ENCODE measurements at places on chromosomes 5 and 9.
A peak's percentile ranks its signal among the peaks of the same experiment; 100 is the strongest.

GRCh38 chr9:19411316-19411715 is 2.5 kb downstream of the ACER2 start:
- no peak for DNase-seq

DNA sequence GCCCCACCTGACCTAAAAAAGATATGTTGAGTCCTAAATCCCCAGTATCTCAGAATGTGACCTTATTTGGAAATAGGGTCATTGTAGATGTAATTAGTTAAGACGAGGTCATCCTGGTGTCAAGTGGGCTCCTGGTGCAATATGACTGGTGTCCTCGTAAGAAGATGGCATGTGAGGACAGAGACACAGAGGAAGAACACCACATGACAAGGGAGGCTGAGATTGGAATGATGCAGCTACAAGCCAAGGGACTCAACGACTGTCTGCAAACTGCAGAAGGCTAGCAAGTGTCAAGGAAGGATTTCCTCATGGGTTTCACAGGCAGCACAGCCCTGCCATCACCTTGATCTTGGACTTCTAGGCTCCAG is 100.4 kb upstream of the DAP start:
- DNase-seq, result no peak

- DNase-seq, result no peak
Measured at GRCh38 chr5:175133185-175133584, 310.8 kb downstream of the DRD1 start.

- DNase-seq, result no peak
Measured at GRCh38 chr5:60835554-60835953, 8.5 kb downstream of the ELOVL7 start.

GRCh38 chr5:30891660-30892059 is 301.8 kb upstream of the CDH6 start:
- DNase-seq, result no peak

- DNase-seq, result no peak
Measured at GRCh38 chr5:107099506-107099905, 571.2 kb downstream of the EFNA5 start.

GRCh38 chr5:165448753-165449152 is 1943.3 kb downstream of the MAT2B start:
- no peak for DNase-seq

GRCh38 chr9:73916016-73916673 is 581.0 kb upstream of the RORB start:
- DNase-seq, result peak; percentile 2

- DNase-seq, result no peak
Measured at GRCh38 chr9:33939924-33940874, 108.5 kb downstream of the UBAP2 start.

DNA sequence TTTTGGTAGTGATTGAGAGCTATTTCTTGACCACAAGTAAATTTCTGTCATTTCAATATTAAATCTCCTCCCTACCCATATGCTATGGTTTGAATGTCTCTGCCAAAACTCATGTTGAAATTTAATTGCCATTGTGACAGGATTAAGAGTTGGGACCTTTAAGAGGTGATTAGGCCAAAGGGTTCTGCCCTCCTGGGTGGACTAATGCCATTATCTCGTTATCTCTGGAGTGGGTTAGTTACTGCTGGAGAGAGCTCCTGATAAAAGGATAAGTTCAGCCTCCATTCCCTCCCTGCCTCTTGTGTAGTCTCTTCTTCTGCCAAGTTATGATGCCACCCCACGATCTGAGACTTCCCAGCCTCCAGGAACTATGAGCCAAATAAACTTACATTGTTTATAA is 3.6 kb upstream of the DRD1 start:
- DNase-seq, result no peak

- no peak for DNase-seq
Measured at GRCh38 chr5:132438917-132439316, 51.7 kb downstream of the IRF1 start.

DNA sequence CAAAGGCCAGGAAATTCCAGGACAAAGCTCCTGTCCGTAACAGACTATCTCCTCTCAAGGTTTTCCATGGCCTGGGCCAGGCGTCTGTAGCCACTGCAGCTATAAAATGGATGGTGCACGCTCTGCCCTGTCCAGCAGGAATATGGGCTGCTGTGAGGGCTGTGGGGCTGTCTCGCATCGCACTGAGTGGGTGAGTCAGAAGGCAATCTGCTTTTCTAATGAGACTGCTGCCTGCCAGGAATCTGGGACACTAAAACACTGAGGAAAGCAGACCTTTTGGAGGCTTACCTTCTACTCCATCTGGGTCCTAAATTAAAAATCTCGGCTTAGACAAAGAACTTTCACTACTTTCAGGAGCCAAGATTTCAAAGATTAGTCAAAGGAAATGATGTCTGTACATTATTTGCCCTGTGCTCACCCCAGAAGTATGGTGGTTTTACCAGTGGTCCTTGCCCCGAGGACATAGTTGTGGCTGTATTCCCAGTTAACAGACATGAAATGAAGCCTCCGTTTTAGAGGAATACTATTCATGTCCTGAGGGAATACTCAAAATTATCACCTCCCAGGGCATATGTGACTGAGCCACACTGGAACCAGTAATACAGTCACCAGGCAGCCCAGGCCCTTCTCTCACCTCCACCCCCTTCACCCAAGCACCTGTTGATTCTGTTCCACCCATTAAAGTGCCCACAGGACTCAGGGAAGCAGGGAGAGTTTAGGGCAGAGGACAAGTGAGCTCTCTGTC is 56.4 kb downstream of the PFDN1 start:
- no peak for DNase-seq

DNA sequence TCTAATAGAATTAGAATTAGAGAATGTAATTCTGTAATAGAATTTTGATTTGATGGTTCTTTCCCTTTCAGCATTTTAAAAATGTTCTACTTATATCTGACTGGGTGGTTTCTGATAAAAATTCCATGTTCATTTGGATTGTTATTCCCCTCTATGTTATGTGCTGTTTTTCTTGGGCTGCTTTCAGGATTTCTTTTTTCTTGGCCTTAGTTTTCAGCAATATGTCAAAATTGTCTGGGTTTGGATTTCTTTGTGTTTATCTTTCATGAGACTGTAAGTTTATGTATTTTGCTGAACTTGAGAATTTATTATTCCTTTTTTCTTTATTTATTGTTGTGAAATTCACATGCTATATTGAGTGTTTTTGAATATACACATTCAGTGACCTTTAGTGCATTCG is 189.1 kb downstream of the RANBP17 start:
- no peak for DNase-seq

DNA sequence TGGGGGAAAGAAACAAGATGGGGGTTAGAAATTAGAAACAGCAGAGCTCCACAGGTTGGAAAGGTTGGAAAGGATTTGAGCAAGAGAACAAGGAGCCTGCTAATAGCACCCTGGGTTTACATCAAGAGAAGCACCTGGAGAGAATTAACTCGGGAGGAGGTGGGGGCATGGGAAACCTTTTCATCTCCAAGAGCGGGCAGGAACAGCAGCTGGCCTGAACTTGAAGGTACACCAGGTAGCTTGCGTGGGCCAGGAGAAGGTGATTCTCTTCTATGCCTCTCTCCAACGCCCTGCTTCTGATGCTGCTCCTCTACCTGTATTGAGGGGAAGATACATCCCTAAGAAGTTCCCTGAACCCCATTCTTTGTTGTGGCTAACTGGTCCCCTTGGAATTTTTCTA is 37.1 kb upstream of the GLRX start:
- DNase-seq, result no peak

GRCh38 chr9:83198371-83198770 is 135.4 kb upstream of the RASEF start:
- DNase-seq, result no peak

DNA sequence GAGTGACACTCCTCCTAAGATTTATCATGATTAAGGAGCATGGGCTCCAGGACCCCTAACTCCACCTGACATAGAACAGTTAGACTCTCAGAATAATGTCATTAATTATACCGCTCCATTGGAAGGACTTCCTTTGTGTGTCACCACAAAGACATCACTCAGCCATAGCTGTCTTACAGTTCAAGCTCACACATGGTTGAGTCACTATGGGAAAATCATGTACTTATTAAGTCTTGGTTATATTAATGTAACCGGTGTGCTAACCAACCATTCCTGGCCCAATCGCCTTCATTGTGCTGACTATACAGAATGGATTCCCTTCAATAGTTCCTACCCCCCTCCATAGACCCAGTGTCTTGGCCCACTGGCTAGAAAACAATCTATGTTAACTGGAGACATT is 10.9 kb upstream of the MCCC2 start:
- DNase-seq, result no peak

GRCh38 chr5:98941131-98941883 is 12.5 kb upstream of the CHD1 start:
- DNase-seq, result no peak

GRCh38 chr5:54703565-54704255 is 186.2 kb downstream of the SNX18 start:
- DNase-seq, result no peak

GRCh38 chr9:128099932-128100491 is 27.5 kb downstream of the PTGES2 start:
- DNase-seq, result no peak

GRCh38 chr5:141475625-141476131 is at the start of gene PCDHGC3:
TSS of gene PCDHGC3 (plus strand) at chr5:141475966. CDS start at chr5:141476117, 151 bp downstream.
- no peak for DNase-seq

- no peak for DNase-seq
Measured at GRCh38 chr9:9881692-9882091, 731.1 kb downstream of the PTPRD start.

DNA sequence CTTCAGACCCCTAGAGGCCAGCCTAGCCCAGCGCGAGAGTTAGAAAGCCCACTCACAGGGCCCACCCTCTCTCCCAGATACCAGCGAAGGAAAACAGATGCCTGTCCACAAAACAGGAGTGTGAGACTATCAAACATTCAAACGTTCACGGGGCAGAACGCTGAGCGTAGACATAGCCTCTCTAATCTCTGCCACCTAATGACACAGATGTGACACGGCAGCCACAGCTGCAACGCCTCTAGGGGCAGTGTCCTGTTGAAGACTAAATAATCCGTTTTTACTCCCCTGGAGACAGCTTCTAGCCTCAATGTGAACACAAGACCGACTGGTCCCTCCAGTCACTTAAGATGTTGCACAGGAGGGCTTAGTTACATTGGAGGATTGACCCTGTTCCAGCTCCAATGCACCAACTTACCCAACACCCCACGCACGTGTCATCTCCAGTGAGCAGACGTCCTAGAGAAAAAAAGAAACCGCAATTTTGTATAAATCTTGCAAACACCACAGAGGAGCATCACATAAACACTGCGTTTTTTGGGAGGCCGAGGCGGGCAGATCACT is 14.3 kb downstream of the DIPK1B start:
- DNase-seq, result peak; percentile 49

DNA sequence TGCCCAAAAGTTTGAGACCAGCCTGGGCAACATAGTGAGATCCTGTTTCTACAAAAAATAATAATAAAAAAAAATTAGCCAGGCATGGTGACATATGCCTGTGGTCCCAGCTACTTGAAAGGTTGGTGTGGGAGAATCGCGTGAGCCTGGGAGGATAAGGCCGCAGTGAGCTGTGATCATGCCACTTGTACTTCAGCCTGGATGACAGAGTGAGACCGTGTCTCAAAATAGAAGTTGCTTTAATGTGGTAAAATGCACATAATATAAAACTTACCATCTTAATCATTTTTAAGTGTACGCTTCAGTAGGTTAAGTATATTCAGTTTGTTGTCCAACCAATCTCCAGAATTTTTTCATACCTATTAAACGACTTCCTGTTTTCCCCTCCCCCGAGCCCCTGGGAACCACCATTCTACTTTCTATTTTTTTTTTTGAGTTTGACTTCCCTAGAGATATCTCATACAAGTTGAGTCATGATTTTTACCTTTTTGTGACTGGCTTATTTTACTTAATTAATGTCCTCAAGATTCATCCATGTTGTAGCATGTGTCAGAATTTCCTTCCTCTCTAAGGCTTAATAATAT is 120.1 kb upstream of the POC5 start:
- DNase-seq, result no peak

DNA sequence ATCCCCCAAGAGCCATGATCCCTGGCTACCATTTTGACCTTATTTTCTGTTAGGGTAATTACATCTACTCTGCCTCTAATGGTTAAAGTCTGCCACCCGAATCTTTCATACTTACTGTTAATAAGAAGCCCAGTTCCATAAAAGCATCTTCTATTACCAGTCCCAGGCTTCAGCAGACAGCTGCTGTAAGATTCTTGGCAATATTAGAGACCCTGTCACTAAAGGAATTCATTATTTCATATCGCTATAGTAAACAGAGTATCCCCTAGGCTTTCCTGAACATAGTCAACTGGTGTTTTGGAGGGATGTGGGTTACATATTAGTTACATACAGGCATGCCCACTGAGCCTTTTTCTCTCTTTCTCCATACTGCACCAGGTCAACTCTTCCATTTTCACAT is 608.7 kb upstream of the SEMA6A start:
- DNase-seq, result no peak

GRCh38 chr5:90142541-90142940 is 267.0 kb downstream of the CETN3 start:
- DNase-seq, result no peak

DNA sequence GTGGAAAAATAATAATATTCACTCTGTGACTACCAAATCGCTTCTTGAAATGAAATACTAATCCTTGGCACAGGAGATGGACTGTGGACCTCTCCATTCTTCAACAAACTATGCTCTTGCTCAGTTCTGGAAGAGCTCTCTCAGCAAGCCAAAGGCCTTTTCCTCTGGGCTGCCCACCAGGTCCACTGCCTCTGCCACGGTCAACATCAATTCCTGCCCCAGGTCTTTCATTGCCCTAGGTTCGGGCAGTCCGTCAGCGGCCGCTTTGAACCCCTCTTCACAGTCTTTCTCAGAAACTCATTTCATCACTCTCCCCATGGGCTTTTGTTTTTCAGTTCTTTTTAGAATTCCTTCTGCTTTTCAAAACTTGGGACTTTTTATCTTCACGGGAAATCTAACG is 64.9 kb downstream of the GNAQ start:
- no peak for DNase-seq

DNA sequence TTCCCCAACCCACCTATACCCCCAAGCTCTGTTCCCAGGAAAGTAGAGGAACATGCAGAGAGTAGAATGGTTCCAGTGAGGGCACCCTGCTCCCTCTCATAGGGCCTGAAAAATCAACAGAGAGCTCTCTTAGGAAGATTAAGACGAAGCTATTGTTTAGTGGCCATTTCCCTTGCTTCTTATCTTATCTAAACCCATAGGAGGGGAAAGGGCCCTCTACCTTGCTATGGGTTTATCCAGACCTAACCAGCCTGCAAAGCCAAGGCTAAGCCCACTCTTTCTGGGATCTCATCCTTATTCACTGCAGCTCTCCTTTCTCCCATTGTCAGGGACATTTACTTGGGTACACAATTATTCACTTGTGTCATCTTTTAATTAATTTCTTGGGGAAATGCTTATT is 39.3 kb upstream of the HK3 start:
- DNase-seq, result no peak
